ENCODE measurements at places on chromosomes 7 and 10. TPM values are rescaled to one million over a fixed set of nuclear protein-coding genes. Genes with fewer than 3 reads are reported as not detected.

DNA sequence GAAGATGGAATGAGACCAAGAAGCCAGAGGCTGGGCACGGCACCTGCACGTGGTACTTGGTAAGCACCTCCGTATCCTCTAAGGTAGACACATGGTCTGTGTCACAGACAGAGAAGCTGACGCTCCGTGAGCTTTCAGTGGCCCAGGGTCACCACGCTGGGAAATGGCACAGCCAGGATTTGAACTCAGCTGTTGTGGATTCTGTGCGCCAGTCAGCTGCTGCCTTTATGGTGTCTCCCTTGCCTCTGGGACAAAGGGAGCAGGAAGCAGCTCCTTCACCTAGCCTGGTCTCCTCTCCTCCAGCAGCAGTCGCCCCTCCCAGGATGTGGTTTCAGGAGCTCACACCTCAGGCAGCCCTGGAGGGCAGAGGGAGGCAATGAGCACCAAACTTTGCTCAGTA is 110.8 kb downstream of the ARHGAP22 start:
- DNase-seq, result no peak

GPR141 gene
- not detected for total RNA-seq

PPA1 gene
- 357 TPM for total RNA-seq

SLC26A3 gene
- not detected for total RNA-seq

- no peak for DNase-seq
These were observed 861.5 kb upstream of the ZWINT start for GRCh38 chr10:57222603-57223002.

GRCh38 chr10:81027706-81028105 is 490.0 kb downstream of the SH2D4B start:
- no peak for DNase-seq

GRCh38 chr7:111529507-111530355 is 32.6 kb downstream of the IMMP2L start:
- no peak for DNase-seq

NSMCE4A gene
- total RNA-seq, result 88.1 TPM

All from HT-29 (cell line).